ENCODE measurements at places on chromosomes 6 and 20.

DNA sequence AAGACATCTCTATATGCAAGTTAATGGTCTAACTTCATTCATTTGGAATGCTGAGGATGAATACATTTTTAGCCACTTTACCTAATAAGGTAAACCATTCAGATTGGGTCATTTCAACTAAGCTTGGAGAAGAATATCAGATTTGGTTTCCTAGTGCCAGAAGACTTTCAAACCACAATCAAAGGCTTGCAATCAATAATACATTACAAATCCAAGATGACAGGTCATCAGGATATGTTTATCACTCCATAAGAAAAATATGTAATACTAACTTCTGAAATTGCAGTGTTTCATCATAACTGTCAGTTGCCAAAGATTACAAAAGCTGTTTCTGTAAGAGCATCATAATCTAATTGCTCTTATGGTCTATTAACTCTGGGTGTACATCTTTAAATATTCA lies 654.0 kb downstream of the COL12A1 start:
- DNase-seq, result no peak

- DNase-seq, result no peak
Observed at GRCh38 chr6:107697682-107698081, 126.4 kb downstream of the SCML4 start.

DNA sequence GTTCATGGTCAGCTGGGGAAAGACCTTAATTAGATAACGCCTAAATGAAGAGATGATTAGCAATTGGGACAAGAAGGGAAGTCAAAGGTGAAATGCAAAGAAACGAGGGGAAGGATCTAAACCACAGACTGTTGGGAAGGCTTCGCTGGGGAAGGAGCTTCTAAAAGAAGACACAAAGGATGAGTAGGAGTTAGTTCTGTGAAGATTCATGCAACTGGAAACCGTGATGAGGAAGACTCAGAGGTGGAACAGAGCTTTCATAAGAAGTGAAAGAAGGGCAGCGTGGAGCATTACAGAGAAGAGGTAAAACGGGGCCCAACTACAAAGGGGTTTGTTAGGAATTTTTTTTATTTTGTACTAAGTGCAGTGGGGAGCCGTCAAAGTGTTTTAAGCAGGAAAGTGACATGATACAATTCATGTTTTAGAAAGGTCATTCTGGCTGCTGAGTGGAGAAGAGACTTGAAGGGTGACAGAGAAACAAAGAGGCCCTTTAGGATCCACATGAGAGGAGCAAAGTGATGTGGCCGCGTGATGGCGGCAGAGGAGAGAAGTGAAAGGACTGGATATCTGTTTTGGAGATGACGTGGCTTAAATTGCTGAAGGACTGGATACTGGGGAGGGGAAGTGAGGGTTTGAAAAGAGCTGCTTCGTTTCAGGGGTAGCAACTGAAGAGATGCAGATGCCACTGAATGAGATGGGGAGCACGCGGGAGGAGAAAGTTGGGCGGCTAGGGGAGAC lies 33.6 kb downstream of the TTI1 start:
- no peak for DNase-seq

- DNase-seq, result no peak
Observed at GRCh38 chr6:136464148-136464547, 86.1 kb downstream of the MAP7 start.
